Natural killer cell treated with Interleukin-12 subunit alpha and Interleukin-12 subunit beta and Interleukin-15 and Interleukin-18, amount 100 ng/mL, for 72 hours (primary cell): ENCODE measurements at places on chromosomes 2 and 18. TPM values are rescaled to one million over a fixed set of nuclear protein-coding genes. Genes with fewer than 3 reads are reported as not detected.

DNA sequence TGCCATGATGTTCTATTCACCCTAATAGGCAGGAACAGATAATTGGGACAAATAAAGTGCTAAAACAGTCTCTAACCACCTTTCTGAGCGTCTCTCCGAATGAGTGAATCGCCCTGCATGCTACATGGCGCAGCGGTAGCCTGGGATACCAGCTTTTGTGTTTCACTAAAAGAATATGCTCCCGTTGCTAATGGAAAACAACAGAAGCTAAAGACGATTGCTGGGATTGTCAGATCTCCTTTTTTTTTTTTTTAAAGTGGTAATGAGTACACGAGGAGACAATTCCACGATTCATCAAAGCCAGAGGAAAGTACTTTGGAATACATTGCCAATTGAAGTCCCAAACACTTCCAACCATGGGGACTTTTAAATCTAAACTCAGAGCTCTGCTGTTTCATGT, 1815.3 kb upstream of the CELF4 start:
- DNase-seq, result no peak
- no peaks in the 10 kb centered on the region for H3K4me1 ChIP-seq
- H3K36me3 ChIP-seq, result peaks cover 5% of the 10 kb centered on the region
- no peak overlapping the region for H3K4me3 ChIP-seq
- no peaks in the 10 kb centered on the region for H3K27me3 ChIP-seq
- H3K27ac ChIP-seq, result no peak overlapping the region

The GALNT3 gene
- total RNA-seq, result 22.6 TPM

DNA sequence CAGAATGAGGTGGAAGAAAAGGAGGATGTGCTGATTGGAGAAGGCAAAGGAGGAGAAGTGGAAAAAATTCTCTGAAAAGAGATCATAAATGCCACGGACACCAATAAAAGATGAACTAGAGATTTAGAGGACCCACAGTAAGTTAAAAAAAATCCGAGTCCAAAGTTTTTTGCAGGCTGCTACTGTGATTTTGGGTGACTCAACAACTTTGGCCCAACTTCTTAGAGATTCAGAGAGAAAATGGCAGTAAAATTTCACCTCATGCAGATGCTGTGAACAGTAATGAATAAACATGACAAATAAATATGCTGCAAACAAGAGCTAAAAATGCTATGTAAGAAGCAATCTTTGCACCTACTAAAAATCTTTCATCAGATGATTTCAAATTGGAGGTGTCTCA, 176.9 kb upstream of the SESTD1 start:
- H3K4me1 ChIP-seq, result no peaks in the 10 kb centered on the region
- H3K36me3 ChIP-seq, result no peaks in the 10 kb centered on the region
- H3K4me3 ChIP-seq, result no peak overlapping the region
- H3K27me3 ChIP-seq, result peaks cover 11% of the 10 kb centered on the region
- DNase-seq, result no peak

DNA sequence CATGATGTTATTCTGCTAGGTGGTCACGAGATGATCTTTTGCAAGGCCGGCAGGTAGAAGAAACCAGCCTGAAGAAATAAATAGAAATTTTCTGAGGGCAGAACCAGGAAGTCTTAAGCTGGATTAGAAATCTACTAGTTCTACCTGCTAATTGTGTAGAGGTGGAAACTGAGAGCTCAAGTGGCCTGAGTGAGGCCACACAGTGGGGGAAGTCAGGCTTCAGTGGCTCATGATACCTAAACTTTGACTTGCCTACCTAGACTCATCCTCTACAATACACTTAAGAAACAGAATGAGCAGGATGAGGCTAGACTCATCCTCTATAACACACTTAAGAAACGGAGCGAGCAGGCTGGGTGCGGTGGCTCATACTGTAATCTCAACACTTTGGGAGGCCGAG, 134.9 kb upstream of the NDUFV2 start:
- H3K27ac ChIP-seq, result no peak overlapping the region
- H3K27me3 ChIP-seq, result peaks cover 35% of the 10 kb centered on the region
- H3K4me3 ChIP-seq, result no peak overlapping the region
- H3K36me3 ChIP-seq, result no peaks in the 10 kb centered on the region
- DNase-seq, result no peak

- H3K27ac ChIP-seq, result no peak overlapping the region
- no peak for DNase-seq
- H3K36me3 ChIP-seq, result no peaks in the 10 kb centered on the region
- H3K4me1 ChIP-seq, result no peaks in the 10 kb centered on the region
- H3K4me3 ChIP-seq, result no peak overlapping the region
These were observed 79.9 kb downstream of the ANTXR1 start for GRCh38 chr2:69092857-69093256.

- no peak overlapping the region for H3K27ac ChIP-seq
- peaks cover 5% of the 10 kb centered on the region for H3K4me1 ChIP-seq
- peaks cover 48% of the 10 kb centered on the region for H3K36me3 ChIP-seq
- DNase-seq, result no peak
- no peaks in the 10 kb centered on the region for H3K27me3 ChIP-seq
These were observed 75.3 kb downstream of the CCDC93 start for GRCh38 chr2:117938611-117939010.

GRCh38 chr2:112588611-112589045, 4.2 kb downstream of the CHCHD5 start:
- peaks cover 26% of the 10 kb centered on the region for H3K4me1 ChIP-seq
- H3K27me3 ChIP-seq, result no peaks in the 10 kb centered on the region
- peaks cover 5% of the 10 kb centered on the region for H3K36me3 ChIP-seq
- DNase-seq, result no peak

GRCh38 chr2:231182513-231182899, 15.9 kb upstream of the ARMC9 start:
- H3K27me3 ChIP-seq, result no peaks in the 10 kb centered on the region
- H3K4me1 ChIP-seq, result peaks cover 10% of the 10 kb centered on the region
- no peak for DNase-seq
- H3K27ac ChIP-seq, result no peak overlapping the region
- no peak overlapping the region for H3K4me3 ChIP-seq

- no peak overlapping the region for H3K27ac ChIP-seq
- no peaks in the 10 kb centered on the region for H3K4me1 ChIP-seq
- no peaks in the 10 kb centered on the region for H3K27me3 ChIP-seq
- DNase-seq, result no peak
- H3K36me3 ChIP-seq, result no peaks in the 10 kb centered on the region
- no peak overlapping the region for H3K4me3 ChIP-seq
These were observed 399.3 kb upstream of the MMADHC start for GRCh38 chr2:149986861-149987260.

- H3K27me3 ChIP-seq, result no peaks in the 10 kb centered on the region
- DNase-seq, result no peak
- H3K27ac ChIP-seq, result no peak overlapping the region
- no peak overlapping the region for H3K4me3 ChIP-seq
- no peaks in the 10 kb centered on the region for H3K36me3 ChIP-seq
- no peaks in the 10 kb centered on the region for H3K4me1 ChIP-seq
These were observed 894.1 kb downstream of the SLC4A3 start for GRCh38 chr2:220521551-220521950.

GRCh38 chr18:13915995-13916431, 677 bp upstream of the MC2R start:
- DNase-seq, result no peak
- no peak overlapping the region for H3K27ac ChIP-seq
- H3K4me3 ChIP-seq, result no peak overlapping the region
- H3K36me3 ChIP-seq, result no peaks in the 10 kb centered on the region
- no peaks in the 10 kb centered on the region for H3K4me1 ChIP-seq

DNA sequence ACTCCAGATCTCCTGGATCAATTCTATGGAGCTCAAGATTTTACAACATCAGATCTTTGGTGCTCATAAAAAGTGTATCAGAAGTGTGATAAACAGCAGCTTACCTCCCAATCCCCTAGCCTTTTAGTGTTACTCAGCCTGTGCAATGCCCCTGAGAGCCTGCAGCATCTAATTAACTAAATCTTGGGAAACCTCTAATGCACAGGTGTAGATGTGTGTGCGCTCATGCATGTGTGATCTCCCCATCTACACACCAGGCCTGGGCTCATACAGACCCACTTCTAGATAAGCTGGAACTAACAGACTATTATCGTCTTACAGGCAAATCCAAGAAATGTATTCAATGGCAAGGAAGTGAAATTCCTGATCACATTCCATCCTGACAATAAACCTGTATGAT, 7.5 kb downstream of the SUCLG1 start:
- no peak for DNase-seq
- no peaks in the 10 kb centered on the region for H3K27me3 ChIP-seq
- H3K4me3 ChIP-seq, result no peak overlapping the region

The PCARE gene
- total RNA-seq, result not detected

DNA sequence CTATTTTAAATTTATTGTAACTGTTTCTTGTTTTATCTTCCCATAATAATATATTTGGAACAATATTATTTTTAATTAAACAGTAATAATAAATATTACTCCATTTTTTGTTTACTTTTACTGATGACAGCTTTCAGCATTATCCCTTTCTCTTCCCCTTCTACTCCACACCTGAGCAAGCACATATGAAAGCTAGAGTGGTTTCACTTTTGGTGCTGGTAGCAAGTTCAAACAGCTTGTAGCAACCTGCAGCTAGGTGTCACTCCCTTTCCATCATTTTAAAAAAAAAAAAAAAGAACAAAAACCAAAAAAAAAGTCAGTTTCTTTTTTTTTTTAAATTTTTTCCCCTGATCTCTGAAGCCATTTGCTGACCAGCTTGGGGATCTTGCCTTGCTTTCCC, 801.8 kb downstream of the CCDC85A start:
- DNase-seq, result no peak
- no peak overlapping the region for H3K27ac ChIP-seq
- H3K27me3 ChIP-seq, result no peaks in the 10 kb centered on the region
- H3K4me3 ChIP-seq, result no peak overlapping the region
- H3K36me3 ChIP-seq, result peaks cover 6% of the 10 kb centered on the region
- H3K4me1 ChIP-seq, result no peaks in the 10 kb centered on the region

The MGAT4A gene
- total RNA-seq, result 25.0 TPM

The LBH gene
- 1,155 TPM for total RNA-seq

- H3K36me3 ChIP-seq, result no peaks in the 10 kb centered on the region
- no peak overlapping the region for H3K27ac ChIP-seq
- H3K27me3 ChIP-seq, result no peaks in the 10 kb centered on the region
- no peak for DNase-seq
- no peak overlapping the region for H3K4me3 ChIP-seq
These were observed 84.6 kb downstream of the SMAD7 start for GRCh38 chr18:48866028-48866733.

GRCh38 chr2:23782646-23783045, 144.3 kb downstream of the ATAD2B start:
- no peaks in the 10 kb centered on the region for H3K27me3 ChIP-seq
- H3K4me3 ChIP-seq, result no peak overlapping the region
- no peak for DNase-seq
- H3K4me1 ChIP-seq, result peaks cover 5% of the 10 kb centered on the region

DNA sequence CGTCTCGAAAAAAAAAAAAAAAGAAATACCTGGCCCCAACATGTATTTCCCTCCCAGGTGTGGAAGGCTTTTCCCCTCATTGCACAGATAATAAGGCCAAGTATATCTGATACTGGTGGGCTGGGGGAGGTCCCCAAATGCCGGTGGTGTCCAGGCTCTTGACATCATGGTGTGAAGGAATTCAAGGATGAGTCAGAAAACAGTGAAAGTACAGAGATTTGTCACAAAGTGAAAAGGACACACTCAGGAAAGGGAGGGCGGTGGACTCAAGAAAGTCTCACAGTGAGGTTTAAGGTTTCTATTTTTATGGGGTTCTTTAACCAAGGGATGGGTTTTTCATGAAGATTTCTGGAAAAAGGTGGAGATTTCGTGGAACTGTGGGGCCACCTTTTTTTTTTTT, 37.8 kb upstream of the FZD5 start:
- H3K27ac ChIP-seq, result no peak overlapping the region
- DNase-seq, result no peak
- peak overlapping the region; percentile 44 for H3K4me3 ChIP-seq
- peaks cover 5% of the 10 kb centered on the region for H3K4me1 ChIP-seq

GRCh38 chr2:18987592-18988073, 370.8 kb downstream of the OSR1 start:
- H3K36me3 ChIP-seq, result peaks cover 5% of the 10 kb centered on the region
- no peaks in the 10 kb centered on the region for H3K27me3 ChIP-seq
- no peak overlapping the region for H3K27ac ChIP-seq
- no peak overlapping the region for H3K4me3 ChIP-seq
- no peak for DNase-seq

The LIMS2 gene
- not detected for total RNA-seq

DNA sequence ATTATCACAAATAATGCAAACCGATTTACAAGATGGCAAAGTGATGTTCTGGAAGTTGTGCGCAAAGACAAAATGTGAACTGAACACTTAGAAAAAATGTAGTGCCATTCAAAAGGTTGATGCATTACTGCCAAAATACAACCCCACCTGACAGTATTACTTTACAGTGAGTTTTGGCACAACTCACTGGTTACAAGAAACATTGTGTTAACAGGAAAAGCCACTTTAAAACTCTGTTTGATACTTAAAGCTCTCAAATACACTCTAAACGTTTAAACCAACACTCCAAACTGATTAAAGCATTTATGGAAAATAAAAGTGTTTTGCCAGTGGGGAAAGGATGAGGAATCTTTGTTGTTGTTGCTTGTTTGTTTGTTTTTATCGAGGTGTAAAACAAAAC, 173.4 kb upstream of the SATB2 start:
- no peak for DNase-seq
- H3K36me3 ChIP-seq, result no peaks in the 10 kb centered on the region
- no peaks in the 10 kb centered on the region for H3K4me1 ChIP-seq

- H3K27me3 ChIP-seq, result peaks cover 10% of the 10 kb centered on the region
- H3K36me3 ChIP-seq, result no peaks in the 10 kb centered on the region
- H3K4me1 ChIP-seq, result peaks cover 4% of the 10 kb centered on the region
- no peak for DNase-seq
- H3K4me3 ChIP-seq, result no peak overlapping the region
- no peak overlapping the region for H3K27ac ChIP-seq
These were observed 58.2 kb downstream of the BCL2L11 start for GRCh38 chr2:111178730-111179405.

The TRABD2A gene
- total RNA-seq, result 18.3 TPM

GRCh38 chr2:98348066-98348561, 1.9 kb downstream of the CNGA3 start:
- no peaks in the 10 kb centered on the region for H3K36me3 ChIP-seq
- H3K27me3 ChIP-seq, result peaks cover 52% of the 10 kb centered on the region
- H3K4me1 ChIP-seq, result peaks cover 4% of the 10 kb centered on the region
- no peak overlapping the region for H3K4me3 ChIP-seq
- no peak for DNase-seq

The SPATA3 gene
- total RNA-seq, result not detected

DNA sequence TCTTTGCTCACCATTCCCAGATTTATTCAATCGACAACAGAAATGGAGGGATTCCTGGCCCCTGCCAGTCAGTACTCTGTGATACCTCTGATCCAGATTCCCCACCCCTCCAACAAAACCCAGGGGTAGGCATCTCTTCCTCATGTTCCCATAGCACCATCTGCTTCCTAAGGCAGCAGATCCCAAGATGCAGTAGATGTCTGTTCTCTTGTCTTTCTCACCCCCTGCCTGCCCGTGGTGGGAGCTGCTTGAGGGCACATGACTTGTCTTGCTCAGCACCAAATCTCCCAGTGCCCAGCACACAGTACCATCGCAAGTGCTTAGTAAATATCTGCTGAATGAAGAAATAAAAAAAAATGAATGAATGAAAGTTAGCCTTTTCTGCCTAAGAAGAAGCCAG, 98.2 kb downstream of the ZBTB7C start:
- no peak overlapping the region for H3K4me3 ChIP-seq
- no peaks in the 10 kb centered on the region for H3K27me3 ChIP-seq
- no peak for DNase-seq

- no peak for DNase-seq
- H3K36me3 ChIP-seq, result no peaks in the 10 kb centered on the region
- no peaks in the 10 kb centered on the region for H3K4me1 ChIP-seq
These were observed 13.1 kb downstream of the DSG2 start for GRCh38 chr18:31511098-31511497.
